SK-MEL-5 (cell line): ENCODE measurements at places on chromosomes 3 and 15.

DNA sequence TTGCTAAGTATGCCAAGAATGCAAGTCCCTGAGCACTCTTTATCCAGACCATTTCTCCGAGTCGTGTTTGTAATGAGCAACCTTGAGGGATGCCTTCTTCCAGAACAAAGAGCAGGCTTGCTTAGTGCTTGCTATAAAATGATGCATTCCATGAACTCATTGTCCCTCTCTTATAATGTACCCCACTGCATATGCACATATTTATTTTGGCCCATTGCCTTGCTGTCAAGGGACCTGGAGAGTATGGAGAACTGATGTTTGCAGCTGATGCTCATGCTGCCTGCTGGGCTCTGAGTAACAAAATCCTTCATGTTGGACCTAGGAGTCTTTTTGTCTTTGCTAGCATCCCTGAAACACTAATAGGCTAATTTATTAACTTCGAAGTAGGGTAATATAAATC lies 97.8 kb upstream of the AADACL2 start:
- no peak for DNase-seq

GRCh38 chr3:142897807-142898206 lies 8.9 kb upstream of the PCOLCE2 start:
- no peak for DNase-seq

DNA sequence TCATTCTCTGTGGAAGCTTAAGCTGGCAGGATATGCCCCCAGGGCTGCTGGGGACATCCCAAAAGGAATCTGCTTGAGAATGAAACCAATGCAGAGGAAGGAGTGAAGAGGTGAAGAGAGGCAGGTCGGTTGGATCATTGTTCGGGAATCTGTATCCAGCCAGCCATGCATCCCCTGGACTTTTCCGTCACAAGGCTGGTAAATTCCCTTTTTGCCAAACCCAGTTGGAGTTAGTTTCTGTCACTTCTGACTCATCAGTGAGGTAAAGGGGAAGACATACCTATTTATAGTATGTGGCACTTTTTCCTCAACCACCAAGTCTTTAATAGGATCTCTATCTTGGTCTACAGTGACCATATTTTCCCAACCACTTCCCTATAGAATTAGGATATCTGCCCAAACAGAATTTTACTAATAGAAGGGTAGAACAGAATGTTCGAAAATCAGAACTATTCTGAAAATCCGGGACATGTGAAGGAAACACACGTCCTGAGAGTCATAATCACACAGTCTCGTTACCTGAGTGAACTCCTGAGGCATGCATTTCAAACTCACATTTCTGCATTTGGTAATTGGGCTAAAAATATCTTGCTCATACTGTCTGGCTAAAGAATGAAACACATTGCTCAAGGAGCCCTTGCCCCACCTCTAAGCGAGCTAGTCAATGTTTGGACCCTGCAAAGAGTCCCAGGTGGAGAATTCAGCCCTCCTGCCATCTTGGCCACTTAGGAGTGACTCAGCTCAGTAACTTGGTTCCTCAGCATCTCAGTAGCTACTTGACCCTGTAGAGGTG lies 289.7 kb upstream of the ADAMTS9 start:
- DNase-seq: no peak

DNA sequence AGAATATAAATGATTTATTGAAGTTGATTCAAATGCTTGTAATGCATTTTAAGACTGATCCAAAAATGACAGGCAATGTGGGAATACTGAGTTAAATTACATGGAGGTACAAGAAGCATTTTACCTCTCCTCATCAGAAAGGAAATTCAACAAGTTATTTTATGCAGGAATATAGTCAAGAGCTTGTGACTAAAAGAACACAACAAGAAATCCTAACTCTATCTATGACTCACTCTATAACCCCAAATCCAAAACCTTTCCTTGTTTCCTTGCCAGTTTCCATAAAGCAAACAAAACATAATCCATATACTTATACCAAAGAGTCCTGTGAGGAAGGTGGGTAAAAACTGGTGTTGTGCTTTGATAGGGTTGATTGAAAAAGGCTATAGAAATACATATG lies 30.8 kb downstream of the SIN3A start:
- DNase-seq: no peak

GRCh38 chr15:100831467-100831866 lies 48.2 kb upstream of the ALDH1A3 start:
- no peak for DNase-seq
